ENCODE measurements at places on chromosomes 11 and 22.

DNA sequence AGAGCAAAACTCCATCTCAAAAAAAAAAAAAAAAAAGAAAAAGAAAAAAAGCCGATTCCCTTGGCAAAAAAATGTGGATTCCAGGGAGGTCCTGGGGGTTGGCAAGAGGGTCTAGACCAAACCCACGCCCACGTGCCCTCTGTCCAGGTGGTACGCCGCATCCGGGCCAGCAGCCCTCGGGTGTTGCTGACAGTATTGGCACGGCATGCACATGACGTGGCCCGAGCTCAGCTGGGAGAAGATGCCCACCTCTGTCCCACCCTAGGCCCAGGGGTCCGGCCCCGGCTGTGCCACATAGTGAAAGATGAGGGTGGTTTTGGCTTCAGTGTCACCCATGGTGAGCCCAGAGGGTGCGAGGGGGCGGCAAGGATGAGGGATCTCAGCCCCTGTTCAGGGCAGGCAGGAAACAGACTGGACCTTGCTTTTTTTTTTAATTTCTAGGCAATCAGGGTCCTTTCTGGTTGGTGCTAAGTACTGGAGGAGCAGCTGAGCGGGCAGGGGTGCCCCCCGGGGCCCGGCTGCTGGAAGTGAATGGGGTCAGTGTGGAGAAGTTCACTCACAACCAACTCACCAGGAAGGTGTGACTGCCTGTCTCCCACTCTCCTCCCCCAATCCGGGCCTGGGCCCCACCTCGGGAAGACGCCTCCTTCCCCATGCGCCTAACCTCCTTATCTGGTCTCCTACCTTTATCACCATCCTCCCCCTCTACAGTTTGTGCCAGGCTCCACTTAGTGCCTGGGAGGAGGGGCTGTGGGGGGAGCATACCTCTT, 2.0 kb downstream of the NHERF4 start:
- DNase-seq: no peak

DNA sequence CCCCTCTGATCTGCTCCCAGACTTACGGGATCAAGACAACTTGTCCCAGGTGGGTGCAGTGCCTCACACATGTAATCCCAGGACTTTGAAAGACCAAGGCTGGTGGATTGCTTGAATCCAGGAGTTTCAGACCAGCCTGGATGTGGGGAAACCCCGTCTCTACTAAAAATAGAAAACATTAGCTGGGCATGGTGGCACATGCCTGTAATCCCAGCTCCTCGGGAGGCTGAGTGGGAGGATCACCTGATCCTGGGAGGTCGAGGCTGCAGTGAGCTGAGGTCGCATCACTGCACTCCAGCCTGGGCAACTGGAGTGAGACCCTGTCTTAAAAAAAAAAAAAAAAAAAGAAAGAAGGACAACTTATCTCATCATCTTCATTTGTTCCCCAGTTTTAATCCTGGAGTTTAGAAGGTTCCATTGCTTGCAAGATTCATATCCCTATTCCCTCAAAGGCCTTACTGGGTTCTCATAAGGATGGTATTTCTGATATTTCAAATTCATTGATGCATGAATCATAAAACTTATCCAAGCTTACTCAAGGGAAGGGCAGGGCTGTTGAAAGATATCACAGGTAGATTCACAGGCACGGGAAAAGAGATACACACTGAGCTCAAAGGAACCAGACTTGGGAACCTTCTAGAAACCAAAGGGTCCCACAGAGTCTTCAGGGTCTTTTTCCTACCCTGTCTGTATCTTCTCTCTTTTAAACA, 14.6 kb downstream of the ENDOD1 start:
- no peak for DNase-seq

GRCh38 chr11:99066618-99067317, 46.0 kb downstream of the CNTN5 start:
- DNase-seq: no peak

- DNase-seq: peak; percentile 42
These were observed at the start of gene CCDC116 for GRCh38 chr22:21632237-21632895. TSS of gene CCDC116 (plus strand) at chr22:21632760. CDS start at chr22:21633182, 422 bp downstream.

DNA sequence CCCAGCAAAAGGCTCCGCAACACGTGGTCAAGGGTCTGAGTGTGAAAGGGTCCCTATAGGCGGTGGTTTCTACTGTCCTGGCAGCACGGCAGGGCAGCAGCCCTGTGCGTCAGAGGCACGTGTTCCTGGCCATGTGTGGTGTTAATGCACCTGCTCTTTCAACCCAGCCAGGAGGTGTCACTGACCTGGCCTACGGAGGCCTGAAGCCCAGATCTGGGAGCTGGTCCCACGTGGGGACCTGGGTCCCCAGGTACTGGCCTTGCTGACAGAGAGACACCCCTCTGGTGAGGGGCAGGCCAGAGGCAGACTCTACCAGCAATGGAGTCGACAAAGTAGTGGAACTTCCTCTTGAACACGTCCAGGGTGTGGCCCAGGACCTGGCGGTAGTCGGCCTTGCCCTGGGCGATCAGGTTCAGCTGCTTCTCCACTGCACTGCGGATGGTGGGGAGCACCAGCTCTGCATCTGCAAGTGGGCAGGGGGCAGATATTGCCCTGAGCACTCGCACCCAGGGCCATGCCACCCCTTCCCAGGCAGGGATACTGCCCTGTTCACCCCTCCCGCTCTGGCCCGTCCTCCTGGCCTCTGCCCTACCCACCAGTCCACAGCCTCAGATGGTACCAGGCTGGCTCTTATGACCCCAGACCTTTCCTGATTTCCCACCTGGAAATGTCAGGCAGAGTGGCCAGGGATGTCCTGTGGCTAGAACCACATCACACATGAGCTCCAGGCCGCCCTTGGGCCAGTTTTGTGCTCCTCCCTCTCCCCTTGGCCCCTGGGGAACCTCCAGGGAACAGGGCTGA, 6.8 kb upstream of the PPM1F start:
- no peak for DNase-seq

DNA sequence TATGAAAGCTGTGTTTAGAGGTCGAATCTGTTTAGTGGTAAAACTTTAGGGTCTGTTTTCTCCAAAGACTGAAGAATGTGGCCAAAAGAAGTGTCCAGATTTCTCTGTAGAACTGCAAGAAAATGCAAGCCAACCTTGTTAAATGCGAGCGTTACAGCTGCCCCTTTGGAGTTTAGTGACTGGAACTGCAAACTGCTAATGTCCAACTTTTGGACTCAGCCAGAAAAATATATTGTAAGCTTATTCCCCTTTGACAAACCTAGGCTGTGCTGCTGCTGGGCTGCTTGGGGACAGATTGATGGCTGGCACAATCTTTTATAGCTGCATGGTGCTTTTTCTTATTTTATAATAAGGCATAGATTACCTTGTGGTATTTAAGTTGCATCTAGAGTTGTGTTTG, 3.9 kb downstream of the TEAD1 start:
- DNase-seq: no peak

GRCh38 chr11:95674657-95675358, 114.8 kb downstream of the FAM76B start:
- no peak for DNase-seq

- no peak for DNase-seq
These were observed 532.1 kb upstream of the B3GAT1 start for GRCh38 chr11:134944131-134944530.

GRCh38 chr11:126945319-126945718, 55.3 kb downstream of the KIRREL3 start:
- DNase-seq: no peak

DNA sequence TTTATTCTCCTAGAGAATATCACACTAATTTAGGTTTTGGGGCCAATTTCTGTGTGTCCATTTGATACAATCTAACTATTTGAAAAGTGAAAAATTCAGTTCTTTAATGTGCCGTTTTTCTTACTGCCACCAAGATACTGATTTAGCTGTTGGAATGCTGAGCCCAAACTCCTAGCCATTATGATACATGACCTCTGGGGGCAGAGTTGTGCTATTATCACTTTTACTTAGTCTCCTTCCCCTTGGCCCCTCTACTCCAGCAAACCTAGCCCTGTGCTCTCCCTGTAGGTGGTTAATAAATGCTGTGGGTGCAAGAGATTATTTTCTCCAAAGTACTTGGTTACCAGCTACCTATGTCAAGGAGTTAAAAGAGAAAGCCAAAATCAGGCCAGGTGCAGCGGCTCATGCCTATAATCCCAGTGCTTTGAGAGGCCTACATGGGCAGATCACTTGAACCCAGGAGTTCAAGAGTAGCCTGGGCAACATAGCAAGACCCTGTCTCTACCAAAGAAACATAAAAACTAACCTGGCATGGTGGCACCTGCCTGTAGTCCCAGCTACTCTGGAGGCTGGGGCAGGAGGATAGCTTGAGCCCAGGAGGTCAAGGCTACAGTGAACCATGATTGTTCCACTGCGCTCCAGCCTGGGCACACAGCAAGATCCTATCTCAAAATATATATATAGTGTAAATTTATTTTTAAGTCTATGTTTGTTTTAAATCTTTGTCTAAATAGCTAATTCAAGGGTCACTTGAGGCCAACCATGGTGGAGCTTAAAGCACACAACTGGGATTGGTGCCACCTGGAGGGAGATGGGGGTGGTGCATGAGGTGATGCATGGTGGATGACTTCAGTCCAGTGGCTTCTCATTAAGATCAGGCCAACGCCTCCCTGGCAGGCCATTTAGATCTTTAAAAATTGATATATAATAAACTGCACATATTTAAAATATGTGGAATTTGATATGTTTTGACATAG, 193.2 kb upstream of the PLET1 start:
- DNase-seq: no peak
